ENCODE measurements at places on chromosomes 2 and 18. TPM values are rescaled to one million over a fixed set of nuclear protein-coding genes. Genes with fewer than 3 reads are reported as not detected.

The GCG gene
- polyA plus RNA-seq: 37.7 TPM

The ABCA12 gene
- polyA plus RNA-seq: 2.2 TPM

GRCh38 chr18:23143815-23144261, 8.6 kb downstream of the CABLES1 start:
- no peak for DNase-seq

- DNase-seq: no peak
Observed at GRCh38 chr2:104402825-104403224, 451.1 kb upstream of the POU3F3 start.

The CCDC102B gene
- polyA plus RNA-seq: 13.8 TPM

DNA sequence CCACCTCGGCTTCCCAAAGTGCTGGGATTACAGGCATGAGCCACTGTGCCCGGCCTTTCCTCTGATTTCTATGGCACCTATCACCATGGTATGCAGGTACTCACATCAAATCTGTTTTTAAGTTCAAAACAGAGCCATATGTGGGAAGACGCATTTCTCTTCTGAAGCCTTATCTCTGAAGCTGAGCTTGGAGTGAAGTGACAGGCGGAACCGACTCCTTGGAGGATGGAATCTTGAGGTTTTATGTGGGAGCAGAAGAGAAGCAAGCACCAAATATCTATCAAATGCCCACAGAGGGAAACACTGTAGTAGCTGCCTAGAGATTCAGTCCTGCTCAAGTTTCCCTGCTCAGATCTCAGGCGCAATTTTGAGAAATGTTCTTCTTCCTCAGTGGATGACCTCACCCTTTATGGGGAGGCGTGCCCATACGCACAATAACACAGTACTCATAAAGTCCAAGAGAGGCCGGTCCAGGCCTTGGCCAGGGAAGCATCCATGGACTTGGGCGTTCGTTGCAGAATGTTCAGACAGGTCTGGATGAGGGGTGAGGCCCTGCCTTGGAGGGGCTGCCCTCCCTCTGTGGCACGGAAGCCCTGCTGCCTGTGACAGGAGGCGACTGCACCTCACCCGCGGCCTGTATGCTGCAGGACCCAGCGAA, 67.9 kb downstream of the HNRNPLL start:
- DNase-seq: no peak

The TUBA4A gene
- polyA plus RNA-seq: 121 TPM

DNA sequence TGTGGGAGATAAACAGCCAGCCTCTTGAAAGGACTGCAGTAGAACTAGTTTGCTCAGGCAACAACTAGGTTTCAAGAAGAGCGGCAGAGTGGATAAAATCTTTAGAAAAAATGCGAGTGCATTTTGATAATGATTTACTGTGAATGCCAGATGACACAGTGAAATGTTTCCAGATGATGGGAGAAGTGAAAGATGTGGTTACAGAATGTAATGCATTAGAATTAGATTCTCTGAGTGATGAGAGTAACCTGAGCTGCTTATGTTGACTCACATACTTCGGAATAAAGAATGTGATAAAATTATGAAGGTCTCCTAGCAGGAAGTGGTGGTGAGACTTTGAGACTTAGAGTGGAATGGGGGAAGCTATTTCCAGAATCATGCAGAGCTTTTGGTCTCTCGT, 184.3 kb downstream of the GULP1 start:
- no peak for DNase-seq

All from muscle of arm (tissue), 14 donors.